ENCODE measurements at places on chromosomes 4 and X.

DNA sequence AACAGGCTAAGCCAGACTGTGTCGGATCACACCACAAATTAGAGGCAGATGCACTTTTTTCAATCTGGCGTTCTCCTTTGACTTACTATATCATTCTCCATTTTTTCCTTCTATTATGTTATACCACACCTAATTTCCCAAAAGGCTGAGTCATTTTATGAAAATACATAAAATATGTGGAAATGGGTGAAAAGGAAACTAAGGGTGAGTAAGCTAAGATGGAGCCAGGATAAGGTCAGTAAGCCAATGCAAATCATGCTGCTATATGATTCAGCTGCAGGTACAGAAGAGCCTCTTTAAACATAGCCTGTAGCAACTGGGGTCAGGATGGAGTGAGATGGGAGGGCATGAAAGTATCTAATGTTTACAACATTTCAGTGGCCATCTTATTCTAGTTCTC is 94.0 kb upstream of the TEX13A start:
- DNase-seq: peak; percentile 7

DNA sequence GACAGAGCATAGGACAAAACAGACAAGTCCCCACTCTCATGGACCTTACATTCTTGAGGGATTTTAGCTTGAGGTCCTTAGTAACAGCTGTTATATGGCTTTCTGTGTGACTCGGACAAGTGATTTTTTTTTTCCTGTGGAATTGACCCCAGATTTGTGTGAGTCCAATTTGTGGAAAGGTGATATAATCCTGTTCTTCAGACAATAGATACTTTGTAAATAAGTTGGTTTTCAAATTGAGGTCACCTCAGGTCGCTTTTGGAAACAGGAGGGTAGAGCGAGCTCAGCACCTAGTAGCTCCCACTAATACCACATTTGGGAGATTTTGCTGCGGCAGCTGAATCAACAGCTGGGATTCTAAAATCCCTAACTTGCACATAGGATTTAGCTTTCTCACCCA is 1008.8 kb downstream of the ADGRL3 start:
- no peak for DNase-seq

- peak; percentile 38 for DNase-seq
Measured at GRCh38 chrX:152343306-152343705, 107.8 kb downstream of the GABRA3 start.

- no peak for DNase-seq
Measured at GRCh38 chr4:16029262-16029661, 54.6 kb downstream of the PROM1 start.

- DNase-seq: no peak
Measured at GRCh38 chrX:64152857-64153256, 52.7 kb downstream of the AMER1 start.

DNA sequence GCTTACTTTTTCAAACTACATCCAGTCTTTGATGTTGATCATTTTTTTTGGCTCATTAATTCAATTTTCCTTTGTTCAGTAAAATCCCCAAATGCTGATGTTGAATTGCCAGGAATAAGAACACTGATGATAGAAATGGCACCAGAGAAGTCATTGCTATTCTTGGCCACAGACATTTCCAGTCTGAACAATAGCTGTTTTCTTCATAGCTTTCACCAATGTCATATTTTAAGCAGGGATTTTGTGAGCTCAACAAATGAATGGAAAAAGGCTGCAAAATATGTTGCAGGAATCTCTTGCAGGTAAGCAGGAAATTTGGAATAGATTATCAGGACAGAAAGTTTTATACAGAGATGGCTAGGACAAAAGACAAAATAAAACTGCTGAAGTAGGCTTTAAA is 40.5 kb upstream of the GLRB start:
- DNase-seq: no peak

- no peak for DNase-seq
Measured at GRCh38 chr4:111632641-111633151, 512.6 kb upstream of the FAM241A start.

- peak; percentile 83 for DNase-seq
Measured at GRCh38 chr4:128516301-128516969, 228.8 kb upstream of the PGRMC2 start.

DNA sequence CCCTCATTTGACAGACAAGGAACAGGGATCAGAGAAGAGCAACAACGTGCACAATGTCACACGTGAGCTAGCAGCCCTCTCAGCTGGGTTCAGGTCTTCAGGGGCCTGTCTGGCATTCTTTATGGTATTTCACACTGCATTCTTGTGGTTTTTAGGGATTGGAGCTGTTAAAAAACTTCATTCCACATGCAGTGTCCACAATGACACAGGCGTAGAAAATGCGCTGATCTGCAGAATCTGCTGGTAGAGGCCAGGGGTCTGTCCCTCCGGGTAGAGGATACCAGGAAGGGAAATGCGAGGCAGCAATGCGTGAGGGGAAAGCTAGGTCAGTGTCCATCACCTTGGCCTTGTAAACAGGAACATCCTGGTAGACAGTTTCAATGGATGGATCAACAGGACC is 36.6 kb downstream of the MAP7D3 start:
- no peak for DNase-seq

GRCh38 chr4:79540143-79540542 is 132.1 kb upstream of the GK2 start:
- DNase-seq: no peak

- no peak for DNase-seq
Measured at GRCh38 chr4:148315049-148315448, 127.2 kb downstream of the NR3C2 start.

GRCh38 chr4:10267066-10267465 is 150.5 kb upstream of the WDR1 start:
- DNase-seq: no peak

DNA sequence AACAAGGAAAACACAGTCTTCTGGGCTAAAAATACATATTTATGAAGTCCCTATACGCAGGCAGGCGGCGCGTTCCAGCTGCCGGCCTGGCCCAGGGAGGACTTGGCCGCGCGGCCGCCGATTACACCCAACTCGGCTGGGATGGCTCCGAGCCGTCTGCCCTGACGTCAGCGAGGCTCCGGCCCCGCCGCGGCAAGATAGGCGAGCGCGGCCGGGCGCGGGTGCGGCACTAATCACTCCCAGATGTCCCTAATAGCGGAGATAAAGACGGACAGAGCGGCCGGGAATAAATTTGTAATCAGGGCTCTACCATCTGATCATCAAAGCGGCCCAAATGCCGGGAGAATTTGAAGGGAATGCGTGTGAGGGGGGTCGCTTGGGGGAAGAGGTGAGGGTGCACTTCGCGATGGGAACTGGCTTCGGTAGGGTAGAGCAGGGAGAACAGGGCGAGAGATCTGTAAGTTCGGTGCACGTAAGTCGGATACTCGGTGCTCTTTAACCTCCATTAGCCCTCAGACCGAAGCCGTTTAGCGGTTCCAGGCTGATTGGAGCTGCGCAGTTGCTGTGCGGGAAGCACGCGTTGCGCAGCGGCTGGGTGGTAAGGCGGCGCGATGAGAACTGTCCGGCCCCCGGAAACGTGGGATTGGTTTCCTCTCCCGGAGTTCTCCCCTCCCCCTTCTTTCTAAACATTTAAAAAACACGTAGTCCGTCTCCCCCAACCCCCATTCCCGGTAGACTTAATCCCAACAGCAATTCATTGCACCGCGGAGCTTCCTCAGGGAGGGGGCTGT is 7.7 kb downstream of the HAND2 start:
- DNase-seq: no peak

DNA sequence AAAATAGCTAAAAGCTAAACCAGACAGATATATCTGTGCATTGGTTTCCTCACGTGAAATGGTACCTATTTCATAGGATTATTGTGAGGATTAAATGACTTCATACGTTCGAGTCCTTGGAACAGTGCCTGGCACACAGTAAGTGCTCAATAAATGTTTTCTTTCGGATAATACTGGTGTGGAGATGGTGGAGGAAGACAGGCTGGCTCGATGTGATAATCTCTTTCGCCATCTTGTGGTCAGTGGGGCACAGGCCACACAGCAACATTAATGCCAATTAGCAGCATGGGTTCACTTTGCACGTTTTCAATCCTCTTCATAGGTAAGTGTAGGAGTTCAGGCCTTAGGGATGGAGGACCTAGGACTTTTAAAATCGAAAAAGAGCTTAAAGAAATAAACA is 9.3 kb downstream of the PAGE4 start:
- peak; percentile 42 for DNase-seq

DNA sequence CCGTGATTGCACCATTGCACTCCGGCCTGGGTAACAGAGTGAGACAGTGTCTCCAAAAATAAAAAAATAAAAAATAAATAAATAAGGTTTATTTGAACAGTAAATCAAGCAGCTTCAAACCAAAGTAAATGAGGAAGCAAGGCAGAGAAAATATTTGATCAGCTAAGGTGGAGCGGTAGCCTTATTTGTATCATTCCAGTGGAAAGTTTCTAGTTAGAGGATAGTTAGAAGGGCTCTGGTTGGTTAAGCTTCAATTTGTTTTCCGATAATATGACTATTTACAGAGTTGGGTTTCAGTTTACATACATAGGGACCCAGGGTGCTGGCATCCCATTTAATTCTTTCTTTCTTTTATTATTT is 21.8 kb upstream of the OPHN1 start:
- no peak for DNase-seq

DNA sequence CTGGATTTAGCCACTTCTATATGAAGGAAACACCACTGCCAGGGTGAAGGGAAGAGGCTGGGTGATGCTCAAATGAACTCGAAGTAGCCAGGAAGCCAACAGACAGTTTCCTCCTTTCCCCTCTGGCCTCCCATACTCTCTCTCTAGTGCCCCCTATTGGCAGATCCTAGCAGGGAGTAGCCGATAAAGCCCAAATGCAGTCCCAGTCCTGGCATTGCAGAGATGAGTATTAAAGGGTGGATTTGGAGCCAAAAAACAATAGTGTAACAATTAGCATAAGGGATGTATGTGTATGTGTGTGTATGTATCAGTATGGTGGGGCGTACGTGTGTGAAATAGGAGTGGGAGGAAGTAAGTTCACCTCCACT is 213.8 kb upstream of the LDB2 start:
- peak; percentile 51 for DNase-seq

DNA sequence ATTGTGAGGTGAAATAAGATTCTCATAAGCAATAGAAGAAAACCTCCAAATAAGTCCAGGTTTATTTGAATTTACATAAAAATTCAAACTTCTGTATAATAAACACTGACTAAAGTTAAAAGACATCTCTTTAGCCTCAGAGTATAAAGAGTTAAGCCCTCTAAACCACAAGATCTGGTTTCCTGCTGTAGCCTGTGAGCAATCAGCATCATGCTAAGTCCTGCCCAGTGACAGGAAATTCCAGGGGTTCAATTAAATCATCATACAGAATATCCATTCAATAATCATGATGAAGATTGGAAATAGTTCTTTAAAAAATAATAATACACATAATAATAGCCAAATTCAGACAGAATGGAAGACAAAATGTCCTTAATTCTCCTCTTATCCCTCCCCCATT is 139.2 kb upstream of the DGKK start:
- DNase-seq: no peak

- DNase-seq: no peak
Measured at GRCh38 chr4:61561028-61561427, 360.9 kb downstream of the ADGRL3 start.

- no peak for DNase-seq
Measured at GRCh38 chrX:924017-924416, 288.4 kb downstream of the CRLF2 start.

DNA sequence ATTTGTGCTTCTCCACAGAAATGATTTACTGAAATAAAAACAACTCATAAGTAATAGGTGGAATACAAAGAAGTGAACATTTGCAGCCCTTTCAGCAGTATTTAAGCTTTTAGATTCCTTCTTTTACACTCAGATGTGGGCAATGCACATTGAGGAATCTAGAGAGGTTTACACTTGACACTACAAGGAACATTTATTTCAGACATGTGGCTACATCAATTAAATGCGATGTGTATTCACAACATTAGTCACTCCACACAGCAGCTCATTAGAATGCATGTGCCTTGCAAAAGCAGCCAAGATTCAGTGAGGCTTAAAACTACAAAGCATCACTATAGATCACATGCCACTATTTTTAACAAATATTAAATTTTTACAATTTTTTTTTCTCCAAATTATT is 480.7 kb downstream of the INPP4B start:
- no peak for DNase-seq

- no peak for DNase-seq
Measured at GRCh38 chr4:138275963-138276621, 33.9 kb upstream of the SLC7A11 start.

- no peak for DNase-seq
Measured at GRCh38 chr4:43332052-43332425, 439.5 kb downstream of the GRXCR1 start.

- DNase-seq: peak; percentile 50
Measured at GRCh38 chr4:88690355-88690754, 7.3 kb downstream of the NAP1L5 start.

DNA sequence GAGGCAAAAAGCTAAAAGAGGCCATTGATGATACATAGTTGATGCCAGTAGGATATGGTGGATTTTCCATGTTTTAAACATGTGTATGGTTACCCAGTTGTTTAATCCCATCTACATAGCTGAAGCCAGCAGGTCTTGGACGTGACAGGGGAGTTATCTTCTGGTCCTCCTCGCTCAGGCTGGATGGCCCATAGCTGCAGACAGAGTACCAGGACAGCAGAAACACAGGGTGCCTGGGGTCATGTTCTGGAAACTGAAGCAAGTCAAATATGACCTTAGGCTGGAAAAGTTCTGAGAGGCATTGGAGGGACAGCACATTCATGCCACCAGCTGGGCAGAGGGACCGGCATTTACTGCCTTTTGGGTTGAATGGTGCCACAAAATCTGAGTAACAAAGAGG is 118.0 kb upstream of the GPC4 start:
- no peak for DNase-seq

- no peak for DNase-seq
Measured at GRCh38 chr4:126592088-126592487, 1040.7 kb upstream of the INTU start.

GRCh38 chr4:141126769-141127168 is 6.5 kb downstream of the RNF150 start:
- DNase-seq: no peak

DNA sequence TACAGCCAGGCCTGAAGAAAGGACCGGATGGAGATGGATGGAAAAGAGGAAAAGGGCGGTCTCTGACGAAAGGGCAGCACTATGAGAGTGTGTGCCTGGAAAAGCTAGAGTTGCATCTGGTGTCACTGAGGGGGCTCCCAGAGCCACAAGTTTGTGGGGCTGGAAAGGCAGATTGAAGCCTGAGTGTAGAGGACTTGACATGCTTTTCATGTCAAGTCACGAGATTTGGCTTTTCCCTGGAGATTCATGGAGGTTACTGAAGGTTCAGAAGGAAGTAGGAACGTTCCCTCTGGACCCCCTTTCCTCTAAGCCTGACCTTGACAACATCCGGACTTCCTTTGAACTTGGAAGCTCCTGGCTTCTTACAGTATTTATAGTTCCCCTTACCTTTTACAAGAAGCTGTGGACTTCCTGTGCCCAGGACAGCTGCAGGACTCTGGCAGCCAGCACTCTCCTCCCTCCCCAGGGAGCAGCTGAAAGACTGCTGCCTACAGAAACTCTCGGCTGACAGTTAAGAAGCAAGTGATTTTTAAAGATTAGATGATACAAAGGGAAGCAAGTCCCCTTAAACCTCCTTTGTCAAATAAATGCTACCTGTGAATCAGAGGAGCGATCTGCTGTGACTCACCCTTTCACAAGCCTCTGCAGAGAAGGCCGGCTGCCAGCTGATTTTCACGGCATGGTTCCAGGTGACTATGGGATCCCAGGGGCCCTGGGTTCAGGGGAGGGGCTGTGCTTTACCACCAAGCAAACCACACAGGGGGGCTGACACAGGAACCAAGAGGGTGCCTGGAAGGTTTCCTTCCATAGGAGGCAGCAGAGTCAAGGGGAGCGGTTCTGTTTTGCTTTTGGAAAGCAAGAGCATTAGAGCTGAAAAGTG is 72.9 kb upstream of the STIM2 start:
- peak; percentile 64 for DNase-seq

Data from OCI-M1 (cell line).